ENCODE measurements at places on chromosomes 2 and 18.

GRCh38 chr2:181308766-181309515, 148.2 kb upstream of the ITGA4 start:
- no peak for DNase-seq

DNA sequence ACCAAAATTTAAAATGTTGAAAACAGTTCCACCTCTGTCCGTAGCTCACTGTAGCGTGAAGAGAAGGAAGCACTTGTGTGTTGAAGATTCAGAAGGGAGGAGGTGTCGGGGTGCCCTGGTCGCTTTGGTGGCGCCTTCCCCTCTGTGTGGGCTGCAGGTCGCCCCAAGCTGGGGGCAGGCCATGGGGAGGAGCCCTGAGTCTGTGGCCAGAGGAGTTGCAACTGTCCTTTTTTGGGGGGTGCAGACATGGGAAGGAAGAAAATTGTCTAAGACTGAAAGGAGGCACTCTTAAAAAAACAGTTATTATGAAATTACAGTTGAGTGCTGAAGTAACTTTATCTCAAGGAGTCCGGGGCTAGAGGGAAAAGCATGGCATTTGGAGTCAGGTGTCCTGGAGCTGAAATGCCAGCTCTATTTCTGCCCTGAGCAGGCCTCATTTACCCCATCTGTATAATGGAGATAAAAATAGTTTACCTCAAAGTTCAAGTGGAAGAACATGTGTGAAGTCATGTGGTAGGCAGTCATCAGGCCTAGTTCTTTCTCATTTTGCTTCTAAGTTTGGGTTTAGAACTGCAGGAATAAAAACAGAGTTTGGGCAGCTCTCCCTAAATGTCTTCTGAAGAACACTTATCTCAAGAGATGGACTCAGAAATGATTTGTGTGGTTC, 82.1 kb downstream of the RNF144A start:
- DNase-seq = no peak

- DNase-seq = no peak
These were observed 374.7 kb upstream of the FIGN start for GRCh38 chr2:164110515-164110914.

GRCh38 chr18:3612315-3612714, 162.3 kb downstream of the TGIF1 start:
- no peak for DNase-seq

DNA sequence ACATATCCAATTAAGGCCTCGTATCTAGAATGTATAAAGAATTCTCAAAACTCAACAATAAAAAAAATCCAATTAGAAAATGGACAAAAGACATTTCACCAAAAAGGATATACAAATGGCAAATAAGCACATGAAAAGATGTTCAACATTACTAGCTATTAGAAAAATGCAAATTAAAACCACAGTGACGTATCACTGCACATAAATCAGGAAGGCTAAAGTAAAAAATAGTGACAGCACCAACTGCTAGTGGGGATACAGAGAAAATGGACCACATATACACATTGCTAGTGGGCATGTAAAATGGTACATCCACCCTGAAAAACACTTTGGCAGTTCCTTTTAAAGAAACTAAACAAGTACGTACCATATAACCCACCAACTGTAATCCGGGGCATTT, 59.7 kb downstream of the SMAD4 start:
- no peak for DNase-seq

DNA sequence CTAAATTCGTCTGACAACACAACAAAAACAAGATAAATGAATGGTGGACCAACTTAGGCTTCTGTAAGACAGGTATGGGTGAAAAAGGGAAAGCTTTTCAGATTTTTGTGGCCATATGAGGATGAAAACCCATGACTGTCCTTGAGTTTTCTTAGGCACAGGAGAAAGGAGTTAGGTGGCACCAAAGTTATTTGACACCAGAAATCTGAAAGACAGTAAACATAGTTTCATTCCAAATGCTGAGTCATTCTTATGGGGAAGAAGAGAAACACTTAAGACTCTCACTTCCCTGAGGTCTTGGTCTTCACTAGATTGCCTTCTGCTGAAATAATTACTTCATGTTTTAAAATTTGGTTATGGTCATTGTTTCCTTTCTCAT, 5.2 kb upstream of the GPD2 start:
- no peak for DNase-seq

GRCh38 chr2:177467646-177468045, 75.1 kb downstream of the AGPS start:
- no peak for DNase-seq

DNA sequence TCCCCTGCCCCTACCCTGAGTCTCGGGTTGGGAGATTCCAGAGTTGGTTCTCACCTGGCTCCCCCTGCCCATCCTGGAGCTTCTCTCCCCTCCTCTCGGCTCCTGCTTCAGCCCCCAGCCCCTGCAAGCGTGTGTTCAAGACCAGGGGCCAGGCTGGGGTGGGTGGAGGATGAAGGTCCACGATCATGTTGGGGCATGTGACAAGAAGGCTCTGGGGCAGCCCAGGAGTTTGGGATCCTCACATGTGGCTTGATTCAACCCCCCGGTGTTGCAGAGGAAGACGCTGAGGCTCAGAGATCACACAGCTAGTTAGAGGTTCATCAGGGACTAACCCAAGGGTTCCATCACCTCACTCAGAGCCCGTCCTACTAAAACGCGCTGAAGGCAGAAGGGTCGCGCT, 14.2 kb upstream of the TUBB6 start:
- DNase-seq = no peak

DNA sequence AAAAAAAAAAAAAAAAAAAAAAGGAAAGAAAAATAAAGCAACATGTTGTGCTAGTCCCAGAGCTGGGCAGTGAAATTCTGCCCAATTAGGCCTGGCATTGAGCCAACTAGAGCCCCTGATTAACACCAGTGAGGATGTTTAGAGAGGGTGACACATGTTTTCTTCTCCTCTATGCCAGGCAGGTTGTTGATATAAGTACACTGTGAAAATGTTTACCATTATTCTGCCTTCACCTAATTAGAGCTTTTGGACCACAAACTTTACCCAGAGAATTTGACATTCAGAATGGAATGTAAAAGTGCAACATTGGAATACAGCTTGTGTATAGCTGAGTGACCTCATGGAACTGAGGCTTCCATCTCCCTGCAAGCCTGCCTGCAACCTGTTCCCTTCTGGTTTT, 95.9 kb upstream of the MSH2 start:
- no peak for DNase-seq

DNA sequence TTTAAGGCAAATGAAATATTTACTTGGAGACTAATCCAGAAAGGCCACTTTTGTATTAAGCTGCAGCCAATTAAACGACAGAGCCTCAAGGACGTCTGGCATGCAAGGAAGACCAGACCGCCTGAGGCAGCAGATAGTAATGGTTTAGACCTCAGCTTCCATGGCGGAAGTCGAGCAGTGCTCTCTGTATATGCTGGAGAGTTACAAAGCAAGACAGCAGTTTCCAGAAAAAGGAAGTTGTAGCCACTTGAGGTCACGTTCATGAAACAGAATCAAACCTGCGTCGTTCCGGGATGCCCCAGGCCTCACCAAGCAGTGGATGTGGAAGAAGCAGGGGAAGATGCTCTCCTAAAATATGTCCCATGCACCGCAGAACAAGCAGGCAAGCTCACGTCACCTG, 142.0 kb downstream of the PTGR3 start:
- DNase-seq = no peak

DNA sequence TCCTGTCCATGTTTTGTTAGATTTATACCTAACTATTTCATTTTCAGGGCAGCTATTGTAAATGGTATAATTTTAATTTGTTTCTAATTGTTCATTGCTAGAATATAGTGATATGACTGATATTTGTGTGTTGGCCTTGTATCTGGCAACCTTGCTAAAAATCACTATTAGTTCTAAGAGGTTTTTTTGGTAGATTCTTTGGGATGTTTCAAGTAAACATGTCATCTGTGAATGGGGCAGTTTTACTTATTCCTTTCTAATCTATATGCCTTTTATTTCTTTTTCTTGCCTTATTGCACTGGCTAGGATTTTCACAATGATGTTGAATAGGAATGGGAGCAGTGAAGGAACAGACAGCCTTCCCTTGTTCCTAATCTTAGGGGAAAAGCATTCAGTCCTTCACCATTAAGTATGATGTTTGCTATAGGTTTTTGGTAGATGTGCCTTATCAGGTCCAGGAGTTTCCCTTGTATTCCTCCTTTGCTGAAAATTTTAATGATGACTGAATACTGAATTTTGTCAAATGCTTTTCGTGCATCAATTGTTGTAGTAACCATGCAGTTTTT, 41.7 kb downstream of the SNORC start:
- no peak for DNase-seq

DNA sequence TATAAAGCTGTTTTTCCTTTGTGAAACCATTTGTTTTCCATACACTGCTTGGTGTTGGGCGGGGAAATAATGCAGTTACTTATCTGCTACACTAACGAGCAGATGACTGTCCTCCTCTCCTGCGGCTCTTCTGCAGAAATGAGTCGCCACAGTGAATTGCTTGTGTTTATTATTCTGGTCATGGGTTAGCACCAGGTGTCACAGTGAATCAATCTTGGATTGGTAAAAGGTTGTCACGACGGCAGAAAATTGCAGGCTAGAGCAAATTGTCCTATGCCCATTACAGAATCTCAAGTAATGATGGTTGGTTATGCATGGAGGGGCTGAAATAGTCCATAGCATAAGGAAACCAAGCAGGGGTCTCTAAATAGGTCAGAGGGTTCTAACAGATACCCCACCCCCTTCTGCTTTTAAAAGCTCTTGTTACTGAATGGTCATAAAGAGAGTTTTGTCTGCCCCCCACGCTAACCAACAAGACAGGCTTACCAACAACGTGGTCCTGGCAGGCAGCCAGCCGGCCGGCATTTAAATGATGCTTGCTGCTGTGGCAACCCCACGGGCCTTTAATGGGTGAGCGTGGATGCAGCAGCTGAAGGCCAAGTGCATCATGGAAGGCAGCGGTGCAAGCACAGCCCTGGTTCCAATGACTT, 29.5 kb downstream of the RAB31 start:
- DNase-seq = no peak
